T-helper 2 cell (primary cell): ENCODE measurements at places on chromosomes 5 and 9.

GRCh38 chr9:8430945-8431344, 631.4 kb upstream of the DMAC1 start:
- DNase-seq: no peak

GRCh38 chr5:14408969-14409586, 172.5 kb upstream of the OTULINL start:
- DNase-seq: no peak

DNA sequence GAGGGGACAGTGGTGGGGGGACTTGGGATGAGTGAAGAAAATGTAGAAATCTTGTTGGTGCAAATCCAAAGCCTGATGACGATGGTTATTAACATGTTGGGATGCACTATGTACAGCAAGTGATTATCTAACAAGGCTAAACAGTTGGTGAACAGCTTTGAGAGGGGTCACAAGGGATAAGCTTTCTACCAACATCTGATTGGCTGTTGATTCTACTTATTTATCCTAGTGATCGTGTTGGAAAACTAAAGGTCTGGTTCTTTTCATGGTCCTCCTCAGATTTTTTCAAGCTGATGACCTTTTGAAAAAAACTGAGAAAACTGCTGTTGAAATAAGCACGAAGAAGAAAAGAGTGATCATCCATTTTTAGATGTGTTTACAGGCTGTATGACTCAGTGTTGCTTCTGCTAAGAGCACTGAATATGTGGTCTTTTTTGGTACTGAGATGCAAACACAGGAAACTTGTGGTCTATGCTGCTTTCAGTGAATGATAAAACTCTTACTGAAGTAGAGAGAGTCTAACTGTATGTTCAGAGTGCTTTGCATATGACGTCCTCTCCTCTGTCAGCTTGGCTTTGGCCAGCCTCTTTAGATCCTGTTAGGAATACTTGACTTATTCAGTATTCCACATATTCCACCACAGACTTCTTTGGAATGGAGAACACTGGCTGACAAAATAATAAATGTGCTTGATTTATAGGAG, 174.8 kb downstream of the SLF1 start:
- DNase-seq: peak; percentile 32

- no peak for DNase-seq
Measured at GRCh38 chr5:108720391-108720790, 27.3 kb upstream of the FER start.

GRCh38 chr5:102307232-102307631, 11.1 kb upstream of the SLCO4C1 start:
- DNase-seq: no peak

DNA sequence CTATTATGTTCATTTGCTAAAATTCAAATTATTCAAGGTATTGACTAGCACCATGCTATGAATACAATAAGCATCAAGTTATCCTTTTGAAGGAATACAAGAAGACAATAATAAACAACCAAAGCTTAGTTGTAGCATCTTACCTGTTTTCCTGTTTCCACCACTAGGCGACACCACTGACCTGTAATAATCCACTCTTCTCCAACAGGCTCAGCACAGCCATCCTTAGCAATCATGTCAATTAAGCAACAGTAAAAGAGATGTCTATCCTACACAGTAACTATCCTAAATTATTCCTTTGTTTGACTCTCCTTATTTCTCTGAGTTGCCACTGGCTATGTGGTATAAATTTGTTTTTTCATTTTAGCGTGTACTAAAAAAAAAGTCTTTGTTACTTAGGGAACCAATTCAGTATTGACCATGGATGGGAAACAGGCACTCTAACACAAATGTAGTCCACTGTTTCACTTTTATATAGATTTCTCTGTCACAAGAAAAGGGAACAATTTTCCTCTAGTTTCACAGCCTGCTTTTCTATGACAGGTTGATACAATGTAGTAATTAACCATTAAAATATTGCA, 46.2 kb downstream of the PCA3 start:
- no peak for DNase-seq

GRCh38 chr9:81308404-81308803, 380.9 kb downstream of the TLE1 start:
- no peak for DNase-seq

GRCh38 chr9:114613087-114613486, 2.0 kb downstream of the TMEM268 start:
- DNase-seq: no peak

- DNase-seq: no peak
Measured at GRCh38 chr5:169861934-169862333, 118.4 kb downstream of the INSYN2B start.

- peak; percentile 55 for DNase-seq
Measured at GRCh38 chr5:154221371-154221896, 30.9 kb downstream of the GALNT10 start.

DNA sequence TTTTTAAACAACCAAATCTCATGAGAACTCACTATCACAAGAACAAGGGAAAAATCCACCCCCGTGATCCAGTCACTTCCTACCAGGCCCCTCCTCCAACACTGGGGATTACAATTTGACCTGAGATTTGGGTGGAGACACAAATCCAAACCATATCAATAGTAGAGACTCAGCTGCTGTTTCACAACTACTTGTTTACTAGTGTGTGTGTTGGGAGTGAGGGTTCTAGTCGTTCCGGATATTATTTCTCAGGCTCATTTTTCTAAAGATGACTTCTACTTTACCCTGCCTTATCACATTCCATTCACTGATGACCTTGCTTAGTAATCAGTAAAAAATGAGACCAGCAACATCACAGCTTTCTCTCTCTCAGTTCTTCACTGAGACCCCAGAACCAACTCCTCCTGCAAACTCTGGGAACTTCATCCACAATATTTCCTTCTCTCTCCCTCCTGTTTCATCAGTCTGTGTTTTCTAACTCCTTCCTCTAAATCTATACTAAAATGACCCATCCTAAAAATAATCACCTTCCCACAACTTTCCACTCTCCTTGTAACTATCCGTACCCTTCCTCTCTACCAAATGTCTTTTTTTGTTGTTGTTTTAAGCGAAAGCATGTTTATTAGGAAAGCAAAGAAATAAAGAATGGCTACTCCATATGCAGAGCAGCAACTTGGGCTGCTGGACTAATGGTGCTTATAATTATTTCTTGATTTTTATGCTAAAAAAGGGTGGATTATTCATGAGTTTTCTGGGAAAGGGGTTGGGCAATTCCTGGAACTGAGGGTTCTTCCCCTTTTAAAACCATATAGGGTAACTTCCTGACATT, 121.5 kb upstream of the SPRY4 start:
- DNase-seq: no peak
